ENCODE measurements at places on chromosomes 7 and 10.

GRCh38 chr7:43572516-43573049 is 10.3 kb upstream of the STK17A start:
- DNase-seq = no peak

DNA sequence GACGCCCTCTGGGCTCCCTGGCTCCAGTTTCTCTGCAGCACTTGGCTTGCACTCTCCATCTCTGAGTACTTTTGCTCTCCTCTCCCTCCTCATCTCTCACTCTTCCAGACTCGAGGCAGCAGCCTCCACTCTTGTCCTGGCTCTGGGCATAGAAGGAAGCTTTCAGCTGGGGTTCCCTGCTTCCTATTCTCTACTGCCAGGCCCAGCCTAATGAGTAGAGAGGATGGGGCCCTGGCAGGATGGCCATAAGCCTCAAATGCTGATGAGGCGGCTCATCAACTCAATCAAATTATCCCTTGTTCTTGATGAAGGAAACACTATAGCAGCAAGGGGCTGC is 55.8 kb downstream of the NEURL1 start:
- DNase-seq = peak; percentile 0

- DNase-seq = no peak
Observed at GRCh38 chr10:112782200-112782907, 167.7 kb upstream of the TCF7L2 start.

GRCh38 chr7:136294977-136295376 is 317.8 kb upstream of the MTPN start:
- DNase-seq = peak; percentile 12

- no peak for DNase-seq
Observed at GRCh38 chr10:122561212-122561611, 658 bp downstream of the DMBT1 start.

DNA sequence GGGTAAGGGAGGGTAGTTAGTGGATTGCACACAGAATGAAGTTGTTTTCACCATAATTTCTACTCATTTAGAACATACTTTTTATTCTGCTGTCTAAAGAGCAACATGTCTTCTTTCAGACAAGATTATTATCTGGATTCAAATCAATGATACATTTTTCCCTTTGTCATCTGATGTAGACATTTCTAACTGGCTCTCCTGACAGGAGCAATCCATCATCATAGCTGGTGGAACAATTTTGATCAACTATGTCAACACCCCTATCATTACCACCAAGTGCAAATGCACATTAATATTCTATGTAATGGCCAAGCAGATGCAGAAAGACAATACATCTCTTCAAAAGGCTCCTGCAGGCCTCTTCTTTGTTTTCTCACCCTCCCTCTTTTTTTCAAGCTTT is 672.9 kb upstream of the LRRTM3 start:
- no peak for DNase-seq

DNA sequence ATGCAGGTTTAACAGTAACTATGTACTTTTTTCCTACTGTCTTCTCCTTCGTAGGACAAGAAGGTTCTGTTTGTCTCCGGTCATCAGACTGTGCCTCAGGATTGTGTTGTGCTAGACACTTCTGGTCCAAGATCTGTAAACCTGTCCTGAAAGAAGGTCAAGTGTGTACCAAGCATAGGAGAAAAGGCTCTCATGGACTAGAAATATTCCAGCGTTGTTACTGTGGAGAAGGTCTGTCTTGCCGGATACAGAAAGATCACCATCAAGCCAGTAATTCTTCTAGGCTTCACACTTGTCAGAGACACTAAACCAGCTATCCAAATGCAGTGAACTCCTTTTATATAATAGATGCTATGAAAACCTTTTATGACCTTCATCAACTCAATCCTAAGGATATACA is 2.4 kb downstream of the DKK1 start:
- DNase-seq = no peak

GRCh38 chr10:119755446-119755845 is 29.6 kb downstream of the INPP5F start:
- DNase-seq = no peak

DNA sequence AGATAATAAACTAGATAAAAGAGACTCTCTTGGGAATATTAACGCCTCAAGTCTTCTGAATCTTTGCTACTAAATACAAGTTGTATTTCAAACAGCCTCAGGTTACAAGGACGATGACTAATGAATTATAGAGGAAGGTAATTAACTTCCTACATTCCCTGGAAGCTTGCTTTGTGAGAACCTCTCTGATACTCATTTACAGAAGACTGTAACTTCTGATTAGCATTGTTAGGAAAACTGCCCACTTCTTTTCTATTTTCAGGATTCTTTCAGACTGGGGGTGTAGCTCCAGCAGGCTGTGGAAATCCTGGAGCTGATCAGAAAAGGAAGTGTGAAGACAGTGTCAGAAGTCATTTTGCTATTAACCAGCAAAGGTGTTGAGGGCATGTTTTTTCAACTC is 316.7 kb upstream of the NPSR1 start:
- DNase-seq = no peak

GRCh38 chr10:108592956-108593355 is 1330.4 kb downstream of the XPNPEP1 start:
- no peak for DNase-seq

DNA sequence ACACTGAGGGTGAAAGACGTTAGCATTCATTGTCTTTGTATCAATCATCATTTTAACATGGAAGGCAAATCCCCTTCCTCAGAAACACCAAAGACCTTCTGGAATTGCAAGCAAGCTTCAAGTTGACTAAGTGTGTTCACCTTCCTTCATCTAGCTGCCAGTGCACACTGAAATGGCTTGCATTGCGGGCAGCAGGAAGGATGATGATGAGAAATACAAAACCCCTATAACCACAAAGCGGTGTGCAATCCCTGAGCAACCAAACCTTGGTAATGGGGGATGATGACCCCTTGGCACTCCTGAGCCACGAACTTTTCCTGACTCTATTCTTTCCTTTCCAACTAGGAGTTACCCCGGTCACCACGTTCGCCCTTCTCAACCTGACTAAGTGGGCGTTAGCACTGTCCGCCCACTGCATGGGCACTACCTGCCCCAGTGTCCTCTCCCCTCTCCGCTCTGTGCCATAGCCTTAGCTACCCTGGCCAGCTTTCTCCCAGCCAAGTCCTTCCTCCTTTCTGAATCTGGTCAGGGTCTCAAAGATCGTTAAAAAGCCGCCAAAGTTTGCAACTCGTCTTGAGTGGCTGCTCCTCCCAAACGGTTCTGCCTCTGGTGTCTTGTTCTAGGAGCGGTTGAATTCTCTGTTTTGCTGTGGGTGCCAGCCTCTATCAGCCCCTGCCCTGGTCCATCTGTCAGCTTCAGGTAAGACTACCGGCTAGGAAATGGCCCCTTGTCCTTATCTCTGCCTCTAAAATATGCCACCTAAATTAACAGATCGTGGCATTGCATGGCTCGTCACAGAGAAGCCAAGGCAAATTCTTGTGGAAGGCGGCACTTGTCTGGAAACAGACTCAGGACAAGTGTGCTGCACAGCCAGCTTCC is 586 bp upstream of the AOC1 start:
- DNase-seq = no peak

- DNase-seq = no peak
Observed at GRCh38 chr10:122321960-122322359, 50.9 kb downstream of the BTBD16 start.

GRCh38 chr7:82152858-82153257 is 290.7 kb downstream of the CACNA2D1 start:
- DNase-seq = no peak

- no peak for DNase-seq
Observed at GRCh38 chr7:110607050-110607857, 483.7 kb upstream of the LRRN3 start.

- DNase-seq = no peak
Observed at GRCh38 chr10:14583252-14583651, 191.4 kb downstream of the FAM107B start.

DNA sequence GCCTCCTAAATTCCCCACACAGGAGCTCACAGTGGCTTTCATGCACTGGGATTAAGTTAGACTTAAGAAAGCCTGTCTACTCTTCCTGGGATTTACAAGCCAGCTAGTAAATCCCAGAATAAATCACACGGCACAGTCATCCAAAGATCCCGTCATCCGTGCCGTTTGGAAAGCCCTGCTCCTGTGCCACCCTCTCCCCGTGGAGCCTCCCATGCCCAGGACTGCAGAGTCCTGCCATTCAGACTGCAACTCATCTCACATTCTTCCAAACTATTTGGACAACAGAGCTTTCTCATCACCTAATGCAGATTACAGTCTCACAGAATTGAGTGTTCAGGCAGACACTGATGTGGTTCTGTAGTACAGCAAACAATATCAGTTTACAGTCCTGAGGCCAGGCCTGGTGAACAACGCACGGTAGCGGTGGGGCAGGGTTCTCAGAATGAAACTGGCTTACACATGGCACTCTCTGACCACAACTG is 166.5 kb downstream of the EGFR start:
- DNase-seq = no peak

DNA sequence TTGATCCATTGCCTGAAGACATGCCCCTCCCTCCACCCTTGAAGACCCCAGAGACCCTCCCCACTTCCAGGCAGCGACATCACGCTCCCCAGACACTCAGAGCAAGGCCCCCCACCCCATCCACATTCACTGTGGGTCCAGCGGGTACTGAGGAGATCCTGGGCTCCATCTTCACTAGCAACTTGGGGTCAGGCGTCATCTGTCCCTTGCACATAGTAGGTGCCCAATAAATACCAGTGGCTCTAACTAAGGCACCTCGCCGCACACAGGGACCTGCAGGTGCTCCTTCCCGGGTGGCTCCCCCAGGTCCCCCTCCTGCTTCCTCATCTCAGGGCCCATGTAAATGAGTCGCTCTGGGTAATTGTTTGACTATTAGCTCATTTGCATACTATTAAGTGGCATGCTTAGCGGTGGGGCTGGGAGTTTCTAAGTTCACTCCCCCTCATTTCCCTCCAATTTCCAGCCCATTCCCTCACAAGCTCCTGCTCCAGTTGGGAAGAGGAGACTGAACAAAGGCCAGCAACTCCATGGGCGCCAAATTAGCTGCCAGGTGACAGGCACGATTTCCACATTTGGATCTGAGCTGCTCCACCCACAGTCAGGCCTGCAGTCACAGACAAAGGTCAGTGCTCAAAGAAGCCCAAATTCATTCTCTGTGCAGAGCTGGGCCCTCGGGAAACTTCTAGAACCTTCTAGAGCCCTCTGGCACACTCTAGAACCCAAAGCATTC is 29.7 kb downstream of the EBF3 start:
- DNase-seq = no peak

DNA sequence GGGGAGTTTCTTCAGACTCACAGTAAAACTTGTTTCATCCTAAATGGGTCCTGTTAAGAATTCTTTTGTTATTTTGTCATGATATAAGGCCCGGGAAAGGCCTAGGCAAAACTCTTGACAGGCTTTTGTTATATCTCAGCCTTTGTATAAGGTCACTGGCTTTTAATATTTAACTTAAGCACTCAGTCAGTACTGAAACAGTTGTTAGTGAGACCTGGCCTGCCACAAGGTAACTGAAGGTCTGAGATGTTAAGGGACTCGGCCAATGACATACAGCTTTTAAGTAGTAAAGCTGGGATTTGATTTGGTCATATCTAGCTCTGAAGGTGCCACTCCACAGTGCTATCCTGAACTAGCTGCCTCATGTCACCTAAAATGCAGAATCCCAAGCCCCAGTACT is 57.2 kb upstream of the STEAP4 start:
- DNase-seq = no peak

- no peak for DNase-seq
Observed at GRCh38 chr7:67550801-67551436, 554.3 kb downstream of the TYW1 start.

GRCh38 chr10:3198900-3199299 is 26.3 kb upstream of the PITRM1 start:
- DNase-seq = no peak

DNA sequence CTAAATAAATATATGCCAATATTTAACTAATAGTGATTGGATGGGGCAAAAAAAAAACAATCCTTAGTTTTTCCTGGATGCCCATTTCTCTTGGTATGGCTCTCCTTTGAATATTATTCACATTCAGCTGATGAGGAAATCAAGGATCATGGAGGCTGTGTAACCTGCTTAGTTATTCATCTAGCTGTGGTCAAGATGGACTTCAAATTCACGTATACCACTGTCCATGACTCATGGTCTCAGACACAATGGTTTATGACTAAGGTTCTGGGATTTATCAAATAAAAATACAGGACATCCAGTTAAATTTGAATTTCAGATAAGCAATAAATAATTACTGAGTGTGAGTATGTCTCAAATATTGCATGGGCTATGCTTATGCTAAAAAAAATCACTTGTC is 191.5 kb upstream of the CELF2 start:
- no peak for DNase-seq

DNA sequence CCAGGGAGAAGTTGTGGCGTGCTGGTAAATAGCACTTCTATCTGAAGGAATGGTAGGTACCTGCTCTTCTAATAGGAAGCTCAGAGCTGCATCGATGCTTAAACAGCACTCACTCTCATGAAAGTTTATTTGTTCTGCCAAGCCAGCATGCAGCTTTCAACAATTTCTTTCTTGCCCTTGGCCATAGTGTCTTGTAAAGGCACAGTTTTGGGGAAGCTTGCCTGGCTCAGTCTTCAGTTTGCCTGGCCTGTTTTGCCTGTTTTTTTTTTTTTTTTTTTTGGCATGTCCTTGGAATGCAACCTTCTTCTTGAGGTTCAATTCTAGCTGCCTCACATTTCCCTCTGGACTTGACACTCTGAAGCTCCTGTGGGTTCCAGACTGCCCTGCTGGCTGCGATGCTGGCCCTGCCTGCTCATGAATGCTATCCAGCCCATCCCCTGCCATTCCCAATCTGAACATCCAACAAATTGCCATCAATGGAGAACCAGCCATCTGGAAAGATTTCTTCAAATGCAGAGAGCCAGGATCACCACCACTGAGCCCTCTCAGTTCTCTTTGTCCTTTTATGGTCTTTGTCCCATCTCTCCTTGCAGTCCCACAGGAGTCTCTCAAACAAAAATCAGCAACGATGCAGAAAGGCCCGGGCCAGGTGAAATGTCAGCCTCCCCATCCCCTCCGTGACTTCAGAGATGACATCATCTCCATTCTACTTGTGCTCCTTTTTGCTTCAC is 133.9 kb downstream of the ANLN start:
- no peak for DNase-seq

- DNase-seq = no peak
Observed at GRCh38 chr7:66503036-66503370, 125.7 kb upstream of the KCTD7 start.
